ENCODE measurements at places on chromosomes 3 and 15.

- no peak for DNase-seq
Observed at GRCh38 chr3:76044601-76045600, 259.6 kb upstream of the ZNF717 start.

DNA sequence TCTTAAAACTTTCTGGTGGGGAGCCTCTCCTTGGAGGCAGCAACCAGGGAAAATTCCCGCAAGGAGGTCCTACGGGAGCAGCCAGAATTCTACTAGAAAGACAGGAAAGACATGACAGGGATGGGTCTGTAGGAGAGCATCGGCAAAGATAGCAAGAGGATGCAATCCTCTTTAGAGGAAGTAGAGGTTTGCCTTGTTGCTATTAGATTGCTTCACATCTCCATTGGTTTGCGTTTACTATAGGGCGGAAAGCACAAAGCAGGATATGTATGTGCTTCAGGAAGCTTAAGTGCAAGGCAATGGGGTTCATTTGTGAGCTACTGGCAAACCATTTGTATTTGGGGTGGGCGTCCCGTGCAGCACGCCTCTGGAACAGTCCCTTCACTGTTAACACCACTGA lies 193.0 kb downstream of the RORA start:
- DNase-seq: no peak

DNA sequence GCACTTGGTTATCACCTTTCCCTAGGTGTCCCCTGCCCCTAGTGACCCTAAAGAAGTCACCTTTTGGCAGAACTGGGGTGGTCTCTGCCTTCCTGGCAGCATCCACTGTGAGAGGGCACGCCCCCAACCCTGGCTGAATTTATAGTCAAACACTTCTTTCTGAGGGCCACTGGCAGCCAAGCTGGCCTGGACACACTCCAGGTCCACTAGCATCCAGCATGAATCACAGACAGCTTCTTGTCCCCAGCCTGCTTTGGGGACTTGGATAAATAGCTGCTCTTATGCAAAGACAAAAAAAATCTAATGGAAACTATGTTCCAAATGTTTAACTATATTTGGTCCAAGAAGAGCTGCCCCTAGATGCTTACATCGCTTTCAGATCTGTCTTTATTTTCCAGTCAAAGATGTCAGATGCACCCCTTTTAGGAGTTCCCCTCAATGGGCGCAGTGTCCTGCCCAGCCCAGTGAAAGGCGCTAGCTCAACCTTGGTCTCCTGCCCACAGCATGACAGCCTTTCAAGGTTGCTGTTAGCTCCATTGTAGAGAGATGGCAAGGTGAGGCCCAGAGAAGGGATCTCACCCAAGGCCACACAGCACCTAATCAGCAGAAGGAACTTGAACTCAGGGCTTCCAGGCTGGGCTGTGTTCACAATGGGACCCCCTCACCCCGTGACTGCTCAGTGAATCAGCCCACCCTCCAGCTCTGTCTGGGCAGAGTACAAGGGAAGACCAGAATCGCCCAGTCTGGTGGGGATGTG lies 7.0 kb downstream of the RASL12 start:
- DNase-seq: peak; percentile 61

DNA sequence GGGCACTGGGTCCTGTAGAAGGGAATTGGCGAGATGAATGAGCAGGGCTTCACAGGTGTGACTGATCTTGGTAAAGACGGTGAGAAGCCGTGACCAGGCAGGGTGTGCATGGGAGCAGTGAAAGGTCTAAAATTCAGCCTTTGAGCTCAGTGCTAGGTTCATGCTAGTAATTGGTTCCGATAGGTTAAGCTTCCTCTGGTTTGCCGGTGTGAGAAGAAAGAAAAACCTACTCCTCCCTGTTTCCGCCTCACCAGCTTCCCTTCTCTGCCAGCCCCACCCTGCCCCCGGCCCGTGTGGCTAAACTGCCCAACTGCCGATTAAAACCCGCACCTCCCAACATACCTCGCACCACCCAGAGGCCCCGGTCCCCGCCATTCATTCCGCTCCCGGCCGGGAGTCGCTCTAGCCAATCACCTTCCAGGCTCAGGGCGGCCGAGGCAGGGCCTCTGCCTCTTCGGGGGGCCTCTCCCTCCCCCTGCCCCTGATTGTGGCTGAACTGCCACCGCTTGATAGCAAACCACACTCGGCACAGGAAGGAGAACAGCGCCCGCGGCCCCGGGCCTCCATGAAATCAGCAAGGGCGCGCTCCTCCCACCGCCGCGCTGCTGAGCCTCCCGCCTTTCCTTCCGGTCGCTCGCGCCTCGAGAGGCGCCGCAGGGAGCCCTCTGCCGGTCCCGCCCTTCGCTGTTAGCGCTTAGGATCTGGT lies 7.3 kb upstream of the NRROS start:
- peak; percentile 80 for DNase-seq

- no peak for DNase-seq
Observed at GRCh38 chr3:178677961-178678360, 141.7 kb downstream of the KCNMB2 start.

DNA sequence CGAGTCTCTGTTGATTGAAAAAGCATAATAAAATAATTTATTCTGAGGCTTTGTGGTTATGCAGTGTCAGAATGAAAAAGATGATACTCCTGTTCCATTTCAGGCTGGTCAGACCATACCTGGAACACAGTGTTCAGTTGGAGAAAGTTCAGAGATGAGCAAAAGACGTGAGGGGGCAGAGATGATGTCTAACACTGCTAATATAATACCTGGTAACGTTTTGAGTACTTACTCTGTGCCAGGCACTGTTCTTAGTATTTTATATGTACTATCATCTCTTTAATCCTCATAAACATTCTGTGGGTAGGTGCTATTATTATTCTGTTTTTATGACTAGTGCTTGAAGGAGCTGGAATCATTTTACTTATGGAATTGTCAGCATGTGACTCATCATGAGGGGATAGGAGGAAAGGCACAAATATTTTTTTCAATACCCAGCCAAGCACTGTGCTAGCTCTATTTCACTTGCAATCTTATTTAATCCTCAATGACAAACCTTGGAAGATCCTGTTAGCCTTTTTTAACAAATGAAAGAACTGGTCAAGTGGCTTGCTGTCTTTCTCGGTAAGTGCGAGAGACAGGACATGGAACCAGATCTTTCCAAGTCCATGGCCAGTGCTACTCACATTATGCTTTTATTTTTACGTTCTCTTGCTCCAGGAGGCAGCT lies 31.8 kb downstream of the IQGAP1 start:
- DNase-seq: no peak

- no peak for DNase-seq
Observed at GRCh38 chr15:28273873-28274610, 47.9 kb downstream of the HERC2 start.
